ENCODE measurements at places on chromosomes 3 and 15.
A peak's percentile ranks its signal among the peaks of the same experiment; 100 is the strongest.

- no peak overlapping the region for H3K4me3 ChIP-seq
- no peak for DNase-seq
- H3K27me3 ChIP-seq = peaks cover 9% of the 10 kb centered on the region
- no peaks in the 10 kb centered on the region for H3K4me1 ChIP-seq
These were observed 9.1 kb upstream of the FETUB start for GRCh38 chr3:186630950-186631641.

DNA sequence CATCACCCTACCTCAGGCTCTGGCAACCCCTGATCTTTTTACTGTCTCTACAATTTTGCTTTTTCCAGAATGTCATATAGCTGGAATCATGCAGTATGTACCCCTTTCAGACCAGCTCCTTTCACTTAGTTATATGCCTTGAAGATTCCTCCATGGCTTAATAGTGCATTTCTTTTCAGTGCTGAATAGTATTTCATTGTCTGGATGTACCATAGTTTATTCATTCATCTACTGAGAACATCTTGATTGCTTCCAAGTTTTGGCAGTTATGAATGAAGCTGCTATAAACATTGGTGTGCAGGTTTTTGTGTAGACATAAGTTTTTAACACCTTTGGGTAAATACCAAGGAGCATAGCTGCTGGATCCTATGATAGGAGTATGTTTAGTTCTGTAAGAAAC lies 50.8 kb upstream of the ANP32A start:
- H3K27me3 ChIP-seq = peaks cover 16% of the 10 kb centered on the region
- no peak overlapping the region for H3K4me3 ChIP-seq
- H3K4me1 ChIP-seq = peaks cover 10% of the 10 kb centered on the region
- H3K36me3 ChIP-seq = no peaks in the 10 kb centered on the region

DNA sequence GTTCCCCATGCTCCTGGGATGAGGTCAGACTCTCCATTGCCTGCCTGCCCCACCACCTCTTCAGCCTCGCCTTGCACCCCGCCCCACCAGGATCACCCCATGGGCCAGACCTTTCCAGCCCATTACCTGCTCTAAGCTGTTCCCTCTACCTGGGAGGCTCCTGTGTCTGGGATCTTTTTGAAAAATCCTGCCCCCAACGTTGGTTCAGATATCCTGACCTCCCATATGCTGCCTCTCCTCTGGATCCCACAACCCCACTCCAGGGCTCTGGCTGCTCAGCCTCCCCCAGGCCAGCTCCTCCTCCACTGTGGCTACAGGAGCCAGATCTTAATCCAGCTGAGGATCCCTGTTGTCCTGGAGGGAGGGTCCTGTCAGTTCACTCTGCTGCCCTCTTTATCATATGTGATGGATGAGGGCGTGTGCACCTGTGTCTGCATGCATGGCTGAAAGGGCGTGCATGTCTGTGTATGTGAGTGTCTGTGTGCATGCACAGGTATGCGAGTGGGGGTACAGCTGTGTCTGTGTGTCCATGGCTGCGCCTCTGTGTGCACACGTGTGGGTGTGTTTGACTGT lies 21.7 kb upstream of the ALAS1 start:
- peaks cover 2% of the 10 kb centered on the region for H3K4me1 ChIP-seq
- H3K27me3 ChIP-seq = no peaks in the 10 kb centered on the region
- H3K36me3 ChIP-seq = no peaks in the 10 kb centered on the region

DNA sequence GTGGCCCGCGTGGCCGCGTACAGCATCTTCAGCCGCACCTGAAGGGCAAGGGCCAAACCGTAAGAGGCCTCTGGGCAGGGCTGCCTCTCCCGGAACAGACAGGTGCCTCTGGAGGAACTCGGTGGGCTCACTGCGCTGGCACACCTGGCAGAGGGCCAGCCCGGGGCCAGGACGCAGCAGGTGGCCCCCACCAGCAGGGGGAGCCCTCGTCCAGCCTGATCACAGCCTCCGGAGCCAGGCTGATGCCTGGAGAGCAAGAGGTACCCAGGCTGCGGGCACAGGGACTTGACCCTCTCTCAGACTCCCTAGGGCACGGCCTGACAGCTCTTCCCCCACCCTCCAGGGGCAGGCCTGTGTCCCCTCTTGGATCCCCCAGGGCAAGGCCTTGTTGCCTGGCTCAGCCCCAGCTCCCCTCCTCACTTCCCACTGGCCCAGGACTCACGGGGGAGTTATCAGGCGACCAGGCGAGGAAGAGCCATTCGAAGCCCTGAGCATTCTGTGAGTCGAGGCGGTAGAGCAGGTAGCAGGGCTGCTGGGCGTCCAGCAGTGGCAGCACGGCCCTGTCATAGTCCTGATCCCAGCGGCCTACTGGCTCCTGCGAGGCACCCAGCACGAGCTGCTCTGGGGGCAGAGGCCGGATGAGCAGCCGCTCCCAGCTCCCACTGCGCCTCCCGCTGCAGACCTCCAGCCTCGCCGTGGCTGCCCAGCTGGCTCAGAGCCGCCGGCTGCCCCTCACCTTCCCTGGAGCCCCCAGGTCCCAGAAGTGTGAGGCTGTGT lies 6.2 kb upstream of the TLR9 start:
- peaks cover 29% of the 10 kb centered on the region for H3K4me1 ChIP-seq
- peaks cover 54% of the 10 kb centered on the region for H3K36me3 ChIP-seq
- H3K4me3 ChIP-seq = peak overlapping the region; percentile 59
- peak; percentile 69 for DNase-seq
- peak overlapping the region; percentile 77 for H3K27ac ChIP-seq

DNA sequence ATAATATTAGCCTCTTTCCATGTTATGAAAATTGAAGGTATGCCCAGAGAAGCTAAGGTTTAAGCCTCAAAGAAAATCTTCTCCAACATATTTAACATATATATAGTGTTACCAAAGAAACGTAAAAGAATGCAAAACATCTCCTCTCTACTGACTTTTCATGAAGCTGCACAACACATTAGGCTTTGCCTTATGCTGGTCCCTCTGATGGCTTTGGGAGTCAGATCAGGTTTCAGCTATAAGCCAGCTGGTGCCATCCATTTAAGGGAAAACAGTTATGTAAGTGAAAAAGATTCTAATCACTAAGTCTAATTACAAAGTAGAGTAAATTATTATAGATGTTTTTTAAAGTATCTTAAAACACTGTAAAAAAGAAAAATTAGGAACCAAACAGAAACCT lies 410.5 kb downstream of the LSAMP start:
- H3K4me3 ChIP-seq = no peak overlapping the region
- H3K4me1 ChIP-seq = peaks cover 4% of the 10 kb centered on the region
- H3K27me3 ChIP-seq = no peaks in the 10 kb centered on the region

GRCh38 chr3:193673845-193674244 lies 80.8 kb downstream of the OPA1 start:
- H3K4me1 ChIP-seq = peaks cover 2% of the 10 kb centered on the region
- no peak overlapping the region for H3K27ac ChIP-seq
- H3K36me3 ChIP-seq = peaks cover 57% of the 10 kb centered on the region
- H3K27me3 ChIP-seq = no peaks in the 10 kb centered on the region

DNA sequence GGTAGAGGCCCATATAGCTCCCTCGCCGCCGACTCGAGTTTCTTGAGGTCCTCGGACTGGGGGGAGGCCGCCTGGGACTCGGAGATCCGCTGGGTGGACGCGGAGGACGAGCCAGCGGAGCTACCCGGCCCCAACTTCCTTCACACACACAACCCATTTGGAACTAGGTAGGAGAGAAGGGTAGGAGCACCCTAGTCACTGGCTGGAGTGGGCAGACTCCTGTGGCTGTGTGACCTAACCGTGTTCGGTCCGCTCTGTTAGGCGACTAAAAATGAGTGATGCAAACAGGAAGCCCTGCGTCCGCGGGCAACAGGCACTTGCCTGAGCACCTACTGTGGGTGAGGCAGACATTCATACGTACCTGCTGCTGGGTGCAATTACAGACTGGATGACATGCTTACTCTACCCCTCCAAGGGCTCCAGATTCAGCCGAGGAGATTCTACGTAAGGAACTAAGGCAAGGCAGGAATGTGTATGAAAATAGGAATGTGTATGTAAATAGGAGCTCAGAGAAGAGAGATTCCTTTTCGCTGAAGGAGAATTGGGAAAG lies 4.6 kb upstream of the SIN3A start:
- DNase-seq = peak; percentile 52
- peak overlapping the region; percentile 97 for H3K27ac ChIP-seq
- peaks cover 6% of the 10 kb centered on the region for H3K36me3 ChIP-seq
- H3K4me1 ChIP-seq = peaks cover 7% of the 10 kb centered on the region

- no peaks in the 10 kb centered on the region for H3K4me1 ChIP-seq
- DNase-seq = no peak
- no peak overlapping the region for H3K4me3 ChIP-seq
- no peak overlapping the region for H3K27ac ChIP-seq
These were observed 39.3 kb downstream of the SLITRK3 start for GRCh38 chr3:165156757-165157420.

- DNase-seq = peak; percentile 78
- H3K27ac ChIP-seq = peak within 1 kb of the TSS; percentile 85
- H3K27me3 ChIP-seq = no peaks in the 10 kb centered on the region
- H3K36me3 ChIP-seq = peaks cover 20% of the 10 kb centered on the region
- H3K4me3 ChIP-seq = peak within 1 kb of the TSS; percentile 92
These were observed at the start of gene TRANK1 for GRCh38 chr3:36944641-36945270. Gene TRANK1 (minus strand): TSS chr3:36945054. CDS start chr3:36944809, 245 bp downstream.

DNA sequence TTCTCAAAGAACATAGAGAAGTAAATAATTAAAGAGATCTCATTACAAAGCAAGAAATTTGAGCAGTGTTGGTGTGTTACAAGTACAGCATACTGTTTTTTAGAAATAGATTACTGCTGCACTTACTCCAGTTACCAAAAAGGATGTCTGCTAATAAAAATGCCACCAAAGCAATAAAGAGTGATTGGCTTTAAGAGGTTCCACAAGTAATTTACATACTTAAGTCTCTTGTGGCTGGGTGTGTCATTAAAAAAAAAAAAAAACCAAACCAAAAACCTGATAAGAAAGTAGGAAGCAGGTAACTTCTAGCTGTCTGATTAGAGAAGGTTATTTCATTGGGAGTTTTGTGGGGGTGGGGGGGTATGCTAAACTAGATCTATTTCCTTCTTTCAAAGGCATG lies 15.2 kb downstream of the RAB11A start:
- peaks cover 41% of the 10 kb centered on the region for H3K36me3 ChIP-seq
- no peak overlapping the region for H3K27ac ChIP-seq

GRCh38 chr15:89888214-89888804 lies 5.5 kb downstream of the AP3S2 start:
- H3K4me3 ChIP-seq = no peak overlapping the region
- H3K27me3 ChIP-seq = no peaks in the 10 kb centered on the region
- H3K36me3 ChIP-seq = peaks cover 34% of the 10 kb centered on the region
- H3K27ac ChIP-seq = no peak overlapping the region
- DNase-seq = no peak

DNA sequence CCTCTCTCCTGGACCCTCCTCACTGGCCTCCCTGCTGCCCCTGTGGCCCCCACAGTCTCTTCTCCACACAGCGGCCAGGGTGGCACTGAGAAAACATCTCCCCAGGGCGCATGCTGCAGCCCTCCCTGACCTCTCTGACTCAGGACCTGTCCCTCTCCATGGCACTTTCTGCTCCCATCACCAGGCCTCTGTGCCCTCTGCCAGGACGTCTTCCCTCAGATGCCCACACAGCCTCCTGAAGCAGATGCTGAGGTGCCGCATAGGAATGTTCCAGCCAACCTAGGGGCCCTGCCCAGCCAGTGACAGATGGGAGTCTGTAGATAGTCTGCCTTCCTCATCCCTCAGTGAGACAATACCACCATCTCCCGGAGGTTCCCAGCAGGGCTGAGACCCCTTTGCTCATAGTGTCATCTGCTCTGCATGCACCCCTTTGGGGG lies 8.7 kb downstream of the MYL3 start:
- H3K27me3 ChIP-seq = peaks cover 17% of the 10 kb centered on the region
- no peaks in the 10 kb centered on the region for H3K4me1 ChIP-seq
- no peaks in the 10 kb centered on the region for H3K36me3 ChIP-seq
- H3K27ac ChIP-seq = no peak overlapping the region
- H3K4me3 ChIP-seq = no peak overlapping the region

DNA sequence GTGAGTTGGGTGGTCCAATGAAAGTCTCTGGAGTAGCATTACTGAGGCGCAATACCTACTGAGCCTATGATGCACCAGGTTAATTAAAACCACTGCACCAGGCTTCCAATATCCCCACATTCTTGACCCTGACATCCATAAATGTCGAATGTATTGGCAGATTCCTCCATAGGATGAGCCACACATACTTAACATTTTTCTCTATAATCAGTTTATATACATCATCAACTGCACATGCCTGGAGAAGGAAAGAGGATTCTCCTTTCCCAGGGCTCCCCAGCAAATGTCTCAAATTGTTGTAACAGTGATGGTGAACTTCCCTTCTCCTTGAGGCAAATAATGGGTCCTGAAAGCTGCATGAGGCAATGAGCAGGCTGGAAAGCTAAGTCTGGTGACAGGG lies 82.3 kb upstream of the LPP start:
- DNase-seq = no peak
- H3K36me3 ChIP-seq = peaks cover 2% of the 10 kb centered on the region
- H3K27ac ChIP-seq = no peak overlapping the region
- H3K4me3 ChIP-seq = no peak overlapping the region
- H3K4me1 ChIP-seq = no peaks in the 10 kb centered on the region
